Fibroblast of mammary gland (primary cell): ENCODE measurements at places on chromosomes 7 and 10.

DNA sequence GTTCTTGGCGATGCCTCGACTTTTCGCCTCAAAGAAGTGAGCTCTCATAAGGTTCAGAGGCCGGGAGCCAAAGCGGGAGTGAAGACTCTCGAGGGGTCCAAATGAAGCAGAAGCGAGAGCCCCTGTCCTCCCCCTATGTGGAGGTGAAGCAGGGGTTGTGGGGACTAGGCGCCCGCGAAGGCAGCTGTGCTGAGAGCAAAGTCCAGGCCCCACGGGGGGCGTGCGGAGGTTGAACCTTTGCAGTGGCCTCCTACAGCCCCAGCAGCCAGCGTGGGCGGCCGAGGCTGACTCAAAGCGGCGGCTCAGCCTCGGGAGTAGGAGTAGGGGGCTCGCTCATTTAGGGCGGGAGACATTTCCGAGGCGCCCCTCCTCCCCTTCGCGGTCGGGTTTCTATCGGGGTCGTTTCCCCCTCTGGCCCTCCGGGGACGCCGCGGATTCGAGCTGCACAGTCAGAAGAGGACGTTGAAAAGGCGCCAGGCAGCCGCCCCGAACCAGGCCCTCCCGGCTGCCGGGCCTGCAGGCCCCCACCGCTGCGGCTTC, 553 bp upstream of the ADD3 start:
- DNase-seq = peak; percentile 63

- DNase-seq = peak; percentile 71
Measured at GRCh38 chr7:105218939-105219770, 169.6 kb downstream of the SRPK2 start.

- DNase-seq = no peak
Measured at GRCh38 chr10:81759111-81759510, 115.9 kb upstream of the NRG3 start.

- peak; percentile 75 for DNase-seq
Measured at GRCh38 chr7:45682836-45683555, 108.8 kb downstream of the ADCY1 start.

- no peak for DNase-seq
Measured at GRCh38 chr10:86104156-86104555, 262.4 kb downstream of the GRID1 start.

GRCh38 chr7:29300026-29300480, 105.5 kb downstream of the CHN2 start:
- DNase-seq = peak; percentile 7

- DNase-seq = no peak
Measured at GRCh38 chr10:82397854-82398253, 522.9 kb downstream of the NRG3 start.

DNA sequence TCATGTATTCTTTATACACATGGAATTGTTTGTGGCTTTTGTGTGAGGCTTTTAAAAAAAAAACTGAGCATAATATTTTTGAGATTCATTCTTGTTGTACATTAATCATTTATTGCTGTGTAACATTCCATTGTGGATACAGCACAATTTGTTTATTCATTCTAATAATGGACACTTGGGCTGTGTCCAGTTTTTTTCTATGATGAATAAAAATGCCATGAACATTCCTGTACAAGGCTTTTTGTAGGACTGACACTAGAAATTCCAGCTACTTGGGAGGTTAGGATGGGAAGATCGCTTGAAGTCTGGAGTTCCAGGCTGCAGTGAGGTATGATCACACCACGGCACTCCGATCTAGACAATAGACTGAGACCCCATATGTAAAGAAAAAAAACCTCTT, 254.3 kb upstream of the CACNA2D1 start:
- DNase-seq = no peak

- DNase-seq = no peak
Measured at GRCh38 chr7:146661929-146662328, 545.3 kb downstream of the CNTNAP2 start.

- no peak for DNase-seq
Measured at GRCh38 chr10:104328646-104328895, 9.7 kb downstream of the ITPRIP start.

DNA sequence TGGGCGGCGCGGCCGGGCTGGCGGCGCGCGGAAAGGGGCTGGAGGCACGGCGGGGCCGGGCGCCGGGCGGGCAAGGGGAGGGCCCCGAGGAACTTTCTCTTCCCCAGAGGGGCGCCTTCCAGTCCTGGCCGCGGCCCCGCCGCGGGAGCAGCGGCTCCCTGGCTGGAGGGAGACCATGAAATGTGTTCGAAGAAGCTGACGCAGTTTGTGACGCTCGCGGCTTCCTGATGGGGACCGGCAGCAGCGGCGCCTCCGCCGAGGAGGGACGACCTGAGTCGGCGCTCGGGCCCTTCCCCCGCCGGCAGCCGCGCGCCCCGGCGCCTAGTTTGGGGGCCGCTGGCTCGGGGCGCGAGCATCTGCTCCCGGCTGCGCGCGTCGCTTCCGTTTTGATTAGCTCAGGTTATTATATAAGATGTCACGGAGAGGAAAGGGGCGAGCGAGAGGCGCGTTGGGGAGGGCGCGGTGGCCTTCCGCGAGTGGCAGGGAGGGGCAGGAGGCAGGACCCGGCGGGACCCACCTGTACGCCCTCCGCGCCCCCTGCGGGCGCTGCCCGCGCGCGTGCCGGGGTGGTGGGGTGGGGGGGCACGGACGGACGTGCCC, 57.1 kb upstream of the PCGF5 start:
- peak; percentile 61 for DNase-seq

DNA sequence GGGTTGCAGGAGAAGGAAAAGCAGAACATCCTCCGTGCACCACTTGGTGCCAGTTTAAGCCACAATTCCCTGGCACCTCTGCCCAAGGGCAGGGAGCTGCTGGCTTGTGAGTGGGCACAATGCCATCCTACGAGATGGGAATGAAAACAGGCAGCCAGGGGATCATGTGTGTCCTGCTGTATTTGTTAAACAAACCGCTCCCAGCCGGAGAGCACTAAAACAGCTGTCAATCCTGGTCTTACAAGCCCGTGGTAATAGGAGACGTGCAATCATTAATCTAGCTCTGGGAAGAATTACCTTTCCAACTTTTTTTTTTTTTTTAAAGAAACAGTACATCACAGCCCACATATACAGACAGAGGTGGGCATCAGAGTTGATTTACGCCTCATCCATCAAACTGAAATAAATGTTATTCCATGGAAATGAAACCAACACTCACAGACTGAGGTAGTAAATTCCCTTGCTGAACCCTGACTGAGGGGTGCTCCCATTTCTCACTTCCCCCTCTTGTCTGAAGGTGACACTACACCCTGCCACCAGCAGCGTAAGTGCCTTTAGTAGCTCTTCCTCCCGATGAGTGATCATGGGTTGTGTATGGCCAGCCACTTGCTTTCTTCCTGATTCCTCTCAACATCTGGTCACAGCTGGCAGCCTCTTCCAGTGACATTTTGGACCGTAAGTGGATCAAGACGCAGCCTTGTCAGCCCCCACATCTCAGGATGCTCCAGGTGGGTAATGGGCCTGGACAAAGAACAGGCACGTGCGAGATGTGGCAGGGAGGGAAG, 143.8 kb downstream of the TEX36 start:
- DNase-seq = no peak
